Mesothelial cell of epicardium (in vitro differentiated cells): ENCODE measurements at places on chromosomes 2 and 18. TPM values are rescaled to one million over a fixed set of nuclear protein-coding genes. Genes with fewer than 3 reads are reported as not detected.

- DNase-seq, result no peak
These were observed 3.7 kb upstream of the ACKR3 start for GRCh38 chr2:236565879-236566402.

DNA sequence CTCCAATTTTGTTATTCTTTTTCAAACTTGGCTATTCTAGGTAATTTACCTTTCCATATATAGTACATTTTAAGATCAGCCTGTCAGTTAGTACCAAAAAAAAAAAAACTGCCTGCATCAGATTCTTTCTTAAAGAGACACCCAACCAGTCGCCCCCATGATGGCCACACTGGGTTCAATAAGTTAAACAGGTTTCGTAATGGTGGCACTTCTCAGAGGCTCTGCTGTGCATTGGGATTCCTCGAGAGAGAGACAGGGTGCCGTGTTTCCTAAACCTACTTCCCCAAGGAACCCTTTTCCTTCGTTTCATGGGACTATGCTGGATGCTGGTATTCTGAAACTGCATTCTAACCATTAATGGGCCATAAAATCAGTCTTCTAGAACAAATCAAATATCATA lies 37.4 kb downstream of the MYO7B start:
- no peak for DNase-seq

- DNase-seq, result no peak
These were observed 78.7 kb upstream of the ASB18 start for GRCh38 chr2:236342951-236343350.

- DNase-seq, result no peak
These were observed 21.4 kb upstream of the AGAP1 start for GRCh38 chr2:235472443-235472842.

- DNase-seq, result no peak
These were observed 88.1 kb upstream of the CYP26B1 start for GRCh38 chr2:72235497-72236415.

DNA sequence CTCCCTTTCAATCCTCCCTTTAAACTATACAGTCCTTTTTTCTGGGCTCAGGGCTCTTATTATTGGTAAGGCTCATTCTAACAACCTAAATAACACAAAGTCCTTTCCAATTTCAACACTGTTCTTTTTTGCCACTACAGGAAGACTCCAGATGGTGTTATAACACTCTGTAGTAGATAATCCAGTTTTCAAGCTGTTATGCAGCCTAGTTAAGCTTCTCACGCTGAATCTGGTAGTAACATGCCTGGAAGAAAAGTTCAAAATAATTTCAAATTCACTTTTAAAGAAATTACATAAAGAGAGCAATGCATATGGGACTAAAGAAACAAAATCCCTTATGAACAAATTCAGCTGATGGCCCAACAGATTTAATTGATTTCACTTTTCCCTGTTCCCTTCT lies 3.2 kb upstream of the MPP4 start:
- DNase-seq, result no peak

DNA sequence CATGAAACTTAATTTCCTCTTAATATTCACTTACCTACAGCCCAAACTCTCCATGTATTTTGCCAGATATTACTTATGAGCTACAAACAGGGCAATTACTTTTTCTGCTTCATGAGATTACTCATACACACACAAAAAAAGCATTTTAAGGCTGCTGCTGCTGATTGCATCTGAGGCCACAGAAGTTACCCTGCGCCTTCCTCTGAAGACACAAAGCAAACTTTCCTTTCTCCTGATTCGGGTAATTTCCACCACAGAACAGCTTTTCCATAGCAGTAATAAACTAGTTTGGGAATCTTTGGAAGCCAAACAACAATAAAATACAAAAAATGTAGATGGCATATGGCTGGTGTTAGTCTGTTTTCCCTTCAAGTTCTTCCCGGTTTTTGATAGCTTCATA lies 6.2 kb downstream of the TTC32 start:
- DNase-seq, result no peak

- DNase-seq, result no peak
These were observed 51.8 kb upstream of the RAB27B start for GRCh38 chr18:54776282-54776977.

GRCh38 chr2:168312036-168312822 lies 64.8 kb upstream of the STK39 start:
- no peak for DNase-seq

DNA sequence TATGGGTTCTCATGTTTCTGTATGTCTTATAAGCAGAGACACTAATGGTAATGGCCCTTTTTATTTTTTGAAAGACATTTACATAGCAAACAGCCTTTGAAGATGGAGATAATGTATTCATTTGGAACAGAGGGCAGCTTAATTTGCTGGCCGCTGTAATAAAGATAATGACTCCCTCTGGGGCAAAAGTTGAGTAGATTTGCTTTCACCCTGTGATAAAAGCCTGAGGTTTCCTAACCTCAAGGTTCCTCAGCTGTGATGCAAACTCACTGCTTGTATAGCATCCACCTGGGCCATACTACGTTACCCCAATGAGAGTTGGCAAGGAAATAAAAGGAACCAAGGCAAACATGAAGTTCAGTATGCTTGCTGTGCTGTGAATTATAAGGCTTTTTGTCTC lies 54.8 kb downstream of the TEX51 start:
- DNase-seq, result no peak

- DNase-seq, result no peak
These were observed 29.1 kb upstream of the FAM98A start for GRCh38 chr2:33628031-33628827.

GRCh38 chr18:36411745-36412168 lies 114.2 kb downstream of the FHOD3 start:
- no peak for DNase-seq

- DNase-seq, result peak; percentile 52
These were observed 433 bp downstream of the SH3RF3 start for GRCh38 chr2:109129356-109129920.

GRCh38 chr2:217942731-217943335 lies 60.0 kb downstream of the TNS1 start:
- no peak for DNase-seq

DNA sequence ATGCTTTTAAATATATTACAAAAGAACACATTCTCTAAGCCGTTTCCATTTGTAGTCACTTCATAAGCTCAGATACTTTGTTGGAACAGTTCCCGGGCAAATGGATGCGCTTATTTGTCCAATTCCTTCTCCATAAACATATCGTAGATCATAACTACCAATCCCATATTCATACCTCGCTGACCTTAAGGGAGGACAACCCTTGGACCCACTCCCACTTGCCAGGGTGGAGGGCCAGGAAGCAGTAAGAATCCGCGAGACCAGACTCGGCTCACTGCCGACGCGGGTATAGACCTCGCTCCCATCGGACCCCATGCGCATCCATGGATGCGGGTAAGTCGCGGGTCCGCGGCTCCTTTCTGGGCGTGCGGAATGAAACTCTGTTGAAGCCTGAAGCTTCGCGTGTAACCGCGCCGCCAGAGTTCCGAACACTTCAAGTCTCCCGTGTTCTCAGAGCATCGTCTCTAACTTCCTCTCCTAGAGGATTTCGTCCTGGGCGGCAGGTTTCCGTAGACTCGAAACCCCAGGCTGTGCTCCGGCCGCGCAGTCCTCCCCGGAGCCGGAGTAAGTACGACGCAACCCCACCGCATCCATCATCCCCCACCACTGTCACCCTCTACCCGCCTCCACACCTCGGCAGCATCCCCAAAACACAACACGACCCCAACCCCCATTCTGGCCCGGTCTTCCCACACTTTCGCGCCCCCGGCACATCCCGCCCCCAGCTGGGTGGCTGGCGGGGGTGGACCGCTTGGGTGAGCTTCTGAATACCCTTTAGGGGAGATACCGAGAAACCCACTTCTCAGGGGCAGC lies 1.1 kb downstream of the DSC3 start:
- peak; percentile 26 for DNase-seq

DNA sequence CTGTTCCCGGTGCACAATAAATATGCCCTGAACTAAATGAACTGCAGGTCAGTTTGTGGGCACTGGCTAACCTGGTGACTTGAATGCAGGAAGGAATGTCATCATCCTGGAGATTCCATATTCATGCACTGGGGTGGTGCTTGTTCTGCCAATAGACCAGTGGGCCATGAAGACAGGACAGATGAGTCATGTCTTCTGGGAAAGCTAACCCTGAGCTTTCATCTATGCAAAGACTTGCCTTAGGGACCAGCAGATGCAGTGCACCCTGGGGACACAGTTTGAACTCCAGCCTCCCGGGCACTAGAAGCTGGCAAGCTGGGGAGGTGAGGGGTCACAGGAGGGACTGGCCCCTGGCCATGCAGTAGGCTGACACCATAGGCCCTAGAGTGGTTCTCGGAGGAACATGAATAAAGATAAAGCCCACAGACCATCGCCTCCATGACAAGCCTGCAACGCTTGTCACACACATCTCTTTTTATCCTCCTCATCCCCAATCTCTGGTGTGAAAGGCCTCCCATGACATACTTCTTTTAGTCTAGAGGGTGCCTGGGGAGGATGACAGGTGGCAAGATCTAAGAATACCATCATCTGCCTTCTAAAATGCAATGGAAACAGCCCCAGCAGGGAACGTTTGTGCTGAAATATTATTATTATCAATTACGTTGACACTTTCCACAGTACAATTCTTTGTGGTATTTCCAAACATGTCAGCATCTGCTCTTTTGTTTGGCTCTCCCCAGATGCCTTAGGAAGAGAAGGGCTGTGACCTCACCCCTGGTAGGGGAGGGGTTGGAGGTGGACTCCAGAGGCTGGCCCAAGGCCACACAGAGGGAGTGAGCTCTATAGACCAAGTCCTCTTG lies 267.4 kb upstream of the RAB6C start:
- DNase-seq, result no peak

DNA sequence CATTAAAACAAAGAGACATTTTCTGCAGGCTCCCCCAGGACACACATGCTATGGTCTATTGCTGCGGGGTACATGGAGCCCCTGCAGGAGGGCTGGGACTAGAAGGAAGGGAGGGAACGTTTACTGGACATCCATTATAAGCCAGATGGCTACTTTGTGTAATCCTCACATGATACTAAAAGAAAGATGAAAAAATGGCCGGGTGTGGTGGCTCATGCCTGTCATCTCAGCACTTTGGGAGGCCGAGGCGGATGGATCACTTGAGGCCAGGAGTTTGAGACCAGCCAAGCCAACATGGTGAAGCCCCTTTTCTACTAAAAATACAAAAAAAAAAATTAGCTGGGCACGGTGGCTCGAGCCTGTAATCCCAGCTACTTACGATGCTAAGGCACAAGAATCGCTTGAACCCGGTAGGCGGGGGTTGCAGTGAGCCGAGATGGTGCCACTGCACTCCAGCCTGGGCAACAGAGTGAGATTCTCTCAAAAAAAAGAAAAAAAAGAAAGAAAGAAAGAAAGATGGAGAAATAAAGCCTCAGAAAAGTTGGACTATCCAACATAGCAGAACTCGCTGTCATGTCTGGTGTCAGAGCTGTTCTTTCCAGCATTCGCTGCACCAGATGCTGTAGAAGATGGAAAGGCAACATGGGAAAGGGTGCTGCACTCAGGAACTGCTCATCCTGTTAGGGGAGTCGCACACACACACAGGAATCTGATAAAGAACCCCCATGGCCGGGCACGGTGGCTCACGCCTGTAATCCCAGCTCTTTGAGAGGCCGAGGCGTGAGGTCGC lies 7.8 kb upstream of the MYCN start:
- no peak for DNase-seq

DNA sequence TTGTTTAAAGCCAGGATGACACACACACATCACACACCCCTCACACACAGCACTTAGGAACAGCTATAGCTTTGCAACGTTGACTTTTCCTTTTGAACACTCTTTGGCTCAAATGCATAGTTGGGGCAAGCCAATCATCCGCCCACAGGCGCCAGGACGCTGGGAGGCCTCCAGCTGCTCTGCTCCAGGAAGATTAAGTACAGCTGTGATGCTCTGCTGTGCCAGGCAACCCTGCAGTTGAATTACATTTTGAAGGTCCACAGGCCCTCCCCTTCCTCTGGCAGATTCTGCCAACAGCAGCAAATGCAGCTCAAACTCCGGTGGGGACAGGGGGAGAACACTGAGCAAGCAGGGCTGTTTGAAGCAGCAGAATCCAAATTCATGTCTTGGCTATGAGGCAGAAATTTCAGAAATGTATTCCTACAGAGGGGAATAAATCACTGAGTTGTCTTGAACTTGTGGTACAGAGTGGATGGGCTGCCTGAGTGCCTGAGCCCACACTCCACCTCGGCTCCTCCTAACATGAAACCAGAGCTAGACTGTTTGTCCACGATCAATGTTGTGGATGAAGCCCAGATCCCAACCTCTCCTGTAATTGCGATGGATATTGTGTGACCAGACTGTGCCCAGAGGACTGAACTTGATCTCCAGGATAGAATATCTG lies 86.5 kb upstream of the PPP1CB start:
- DNase-seq, result no peak

- no peak for DNase-seq
These were observed 53.8 kb downstream of the NEDD4L start for GRCh38 chr18:58097907-58098166.

DNA sequence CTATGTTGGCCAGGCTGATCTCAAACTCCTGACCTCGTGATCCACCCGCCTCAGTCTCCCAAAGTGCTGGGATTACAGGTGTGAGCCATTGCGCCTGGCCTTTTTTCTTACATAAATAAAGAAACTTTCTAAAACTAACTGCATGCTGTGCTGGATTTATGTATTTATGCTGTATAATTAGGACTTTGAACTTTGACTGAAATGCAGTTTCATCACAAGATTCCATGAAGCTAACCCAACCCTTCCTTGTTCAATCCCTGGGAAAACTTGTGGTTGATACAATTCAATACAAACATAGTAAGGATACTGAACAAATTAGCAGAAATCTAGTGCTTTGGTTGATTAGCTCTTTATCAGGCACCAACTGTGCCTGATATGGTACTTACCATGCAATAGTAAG lies 20.9 kb upstream of the SLC35F5 start:
- DNase-seq, result no peak

SCYGR4 gene
- not detected in 3 replicates for total RNA-seq

NEURL3 gene
- total RNA-seq, result 0.13 TPM in 1 of 3 replicates, not detected in the others

MYO5B gene
- 15.1 to 15.6 TPM (median 15.1 TPM) in 3 replicates for total RNA-seq

RGPD3 gene
- total RNA-seq, result 0.09 to 0.18 TPM (median 0.18 TPM) in 3 replicates

FKBP7 gene
- total RNA-seq, result 48.1 to 52.9 TPM (median 49.7 TPM) in 3 replicates

SKA1 gene
- total RNA-seq, result 5.0 to 5.9 TPM (median 5.5 TPM) in 3 replicates

SDC1 gene
- 45.5 to 50.7 TPM (median 48.3 TPM) in 3 replicates for total RNA-seq

CFAP53 gene
- 0.44 to 0.70 TPM (median 0.65 TPM) in 3 replicates for total RNA-seq
